ENCODE measurements at places on chromosomes 1 and 21.

DNA sequence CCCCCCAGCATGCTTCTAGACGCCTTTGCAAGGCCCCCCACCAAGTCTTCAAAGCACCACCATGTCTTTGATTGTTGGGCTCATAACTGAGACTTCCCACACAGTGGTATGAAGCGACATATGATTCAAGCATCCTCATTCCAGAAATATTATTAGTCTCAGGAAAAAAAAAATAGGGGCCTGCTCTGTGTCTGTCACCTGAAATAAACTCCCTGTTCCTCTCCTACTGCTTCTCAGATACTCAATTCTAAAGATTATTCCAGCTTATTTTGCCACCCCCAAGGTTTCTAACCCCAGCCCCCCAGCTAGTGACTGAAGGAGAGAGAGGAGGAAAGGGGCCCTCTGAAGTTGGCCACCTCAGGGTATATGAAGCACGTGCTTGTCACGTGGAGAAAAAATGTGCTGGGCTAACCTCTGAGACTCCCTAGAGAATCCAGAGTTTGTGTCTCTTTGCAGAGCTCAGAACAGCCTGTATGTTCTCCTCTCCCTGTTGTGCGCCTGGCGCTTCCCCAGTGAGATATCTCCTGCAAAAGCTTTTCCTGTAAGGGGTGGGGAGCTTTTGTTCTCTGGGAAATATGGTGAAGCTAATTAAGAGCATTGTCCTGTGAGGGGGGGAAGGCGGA is 35.9 kb upstream of the RASAL2 start:
- peak; percentile 67 for DNase-seq

GRCh38 chr21:42652527-42653230 is 742 bp upstream of the PDE9A start:
- peak; percentile 59 for DNase-seq

GRCh38 chr1:70745199-70745598 is 302.4 kb downstream of the PTGER3 start:
- DNase-seq = no peak

GRCh38 chr1:232300466-232300865 is 329.5 kb downstream of the SIPA1L2 start:
- DNase-seq = no peak

DNA sequence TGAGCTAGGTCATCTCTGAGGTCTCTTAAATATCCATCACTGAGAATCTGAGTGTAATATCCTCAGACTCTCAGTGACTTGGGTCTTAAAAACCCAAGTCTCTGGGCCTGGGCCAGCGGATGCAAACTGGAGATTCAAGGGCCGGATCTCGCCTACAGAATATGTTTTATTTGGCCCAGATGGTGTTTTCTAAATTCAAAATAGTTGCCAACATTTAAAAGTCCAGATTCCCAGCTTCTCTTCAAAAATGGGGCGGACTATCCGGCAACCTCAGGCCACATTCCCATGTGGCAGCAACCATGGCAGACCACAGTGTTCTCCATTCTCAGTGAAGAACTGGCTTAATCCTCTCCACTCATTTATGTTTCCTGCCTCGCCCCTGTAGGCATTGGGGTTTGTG is 12.7 kb upstream of the HEYL start:
- no peak for DNase-seq

DNA sequence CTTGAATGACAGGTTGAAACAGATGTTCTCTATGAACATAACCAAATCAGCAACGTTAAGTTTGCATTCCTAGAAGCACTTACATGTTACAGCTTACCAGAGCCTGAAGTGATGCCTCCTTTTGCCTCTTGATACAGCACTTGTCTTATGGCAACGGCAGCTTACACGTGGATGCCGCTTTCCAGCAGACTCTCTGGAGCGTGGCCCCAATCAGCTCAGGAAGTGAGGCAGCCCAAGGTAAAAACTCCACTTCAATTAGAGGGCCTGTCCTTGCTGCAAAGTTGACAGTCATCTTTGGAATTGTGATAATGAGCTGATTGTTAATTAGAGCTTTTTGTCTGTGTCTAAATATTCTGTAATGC is 345.1 kb downstream of the RYR2 start:
- no peak for DNase-seq

GRCh38 chr1:33828059-33828458 is 35.8 kb upstream of the HMGB4 start:
- no peak for DNase-seq

DNA sequence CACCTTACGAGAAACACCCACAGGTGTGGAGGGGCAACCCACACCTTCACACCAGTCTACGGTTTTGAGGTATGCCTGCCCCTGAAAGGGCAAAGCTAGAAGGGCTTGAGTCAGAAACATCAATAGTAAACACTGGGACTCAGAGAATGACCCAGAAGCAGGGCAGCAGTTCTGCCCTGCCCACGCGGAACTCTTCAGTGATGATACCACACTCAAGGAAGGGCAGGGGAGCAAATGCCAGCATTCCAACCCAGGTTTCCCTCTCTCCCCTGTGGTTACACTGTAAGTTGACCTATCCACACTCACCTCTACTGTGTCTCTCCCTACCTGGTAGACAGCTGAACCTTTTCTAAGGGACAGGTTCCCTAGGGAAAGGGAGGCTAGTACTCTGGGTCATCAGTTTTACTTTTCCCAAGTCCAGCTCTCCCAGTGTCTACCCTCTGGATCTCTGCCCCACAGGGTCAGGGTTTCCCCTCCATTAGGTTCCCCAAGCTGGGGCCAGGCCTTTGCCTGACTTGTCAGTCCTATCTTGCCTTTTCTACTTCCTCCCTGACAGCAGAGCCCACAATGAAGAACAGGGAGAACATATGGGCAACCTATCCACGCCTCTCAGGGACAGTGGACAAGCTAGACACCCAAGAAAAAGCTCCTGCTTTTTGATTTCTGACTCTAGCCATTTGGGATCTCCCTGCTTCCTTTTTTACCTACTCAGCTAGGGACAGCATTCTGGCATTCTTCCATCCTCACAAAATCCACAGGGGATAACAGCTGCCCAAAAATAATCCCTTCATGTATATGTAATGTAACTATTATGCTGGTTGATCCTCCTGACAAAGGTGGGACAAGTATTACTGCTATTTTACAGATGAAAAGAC is 3.0 kb downstream of the F11R start:
- no peak for DNase-seq

- no peak for DNase-seq
Measured at GRCh38 chr1:216499581-216500272, 76.5 kb upstream of the USH2A start.

DNA sequence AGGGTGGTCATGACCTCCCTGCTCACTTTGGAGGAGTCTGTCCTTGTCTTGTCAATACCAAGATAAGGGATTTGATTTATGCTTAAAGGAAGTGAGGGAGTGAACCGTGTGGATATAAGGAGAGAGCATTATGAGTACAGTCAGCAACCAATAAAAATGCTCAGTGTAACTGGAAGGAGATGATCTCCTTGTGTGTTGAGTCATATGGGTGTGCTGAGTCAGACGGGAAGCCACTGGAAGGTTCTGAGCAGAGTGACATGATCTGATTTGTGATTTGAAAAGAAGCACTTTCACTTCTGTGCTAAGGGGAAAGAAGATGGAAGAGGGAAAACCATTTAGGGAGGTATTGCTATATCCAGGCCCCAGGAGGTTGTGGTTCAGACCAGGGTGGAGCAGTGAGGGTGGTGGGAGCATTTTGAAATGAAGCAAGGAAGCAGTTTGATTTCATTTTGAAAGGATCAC is 2.5 kb upstream of the BCL10 start:
- DNase-seq = no peak

- no peak for DNase-seq
Measured at GRCh38 chr21:38623552-38623951, 125.3 kb upstream of the ERG start.

DNA sequence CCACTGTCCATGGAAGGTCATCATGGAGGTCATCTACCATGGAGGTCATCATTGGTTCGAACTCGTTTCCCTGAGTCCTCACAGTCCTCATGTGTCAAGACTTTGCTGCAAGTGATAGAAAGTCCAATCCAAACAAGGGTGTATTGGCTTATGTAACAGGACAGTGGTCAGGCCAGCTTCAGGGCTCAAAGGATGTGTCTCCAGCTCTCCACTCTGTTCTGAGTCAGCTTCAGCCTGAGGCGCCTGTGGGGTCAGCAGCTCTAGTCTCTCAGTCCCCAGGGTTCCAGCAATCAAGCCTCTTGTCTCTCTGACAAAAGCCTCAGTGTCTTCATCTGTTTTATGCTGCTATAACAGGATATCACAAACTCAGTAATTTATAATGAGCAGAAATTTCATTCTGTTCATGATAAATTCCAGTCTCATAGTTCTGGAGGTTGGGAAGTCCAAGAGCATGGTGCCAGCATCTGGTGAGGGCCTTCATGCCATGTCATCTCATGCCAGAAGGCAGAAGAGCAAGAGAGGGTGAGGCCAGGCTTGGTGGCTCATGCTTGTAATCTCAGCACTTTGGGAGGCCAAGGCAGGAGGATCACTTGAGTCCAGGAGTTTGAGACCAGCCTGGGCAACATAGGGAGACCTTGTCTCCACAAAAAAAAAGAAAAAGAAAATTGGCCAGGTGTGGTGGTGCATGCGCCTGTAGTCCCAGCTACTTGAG is 19.5 kb downstream of the A3GALT2 start:
- peak; percentile 29 for DNase-seq

GRCh38 chr1:245901037-245901436 is 606.0 kb downstream of the SMYD3 start:
- no peak for DNase-seq

DNA sequence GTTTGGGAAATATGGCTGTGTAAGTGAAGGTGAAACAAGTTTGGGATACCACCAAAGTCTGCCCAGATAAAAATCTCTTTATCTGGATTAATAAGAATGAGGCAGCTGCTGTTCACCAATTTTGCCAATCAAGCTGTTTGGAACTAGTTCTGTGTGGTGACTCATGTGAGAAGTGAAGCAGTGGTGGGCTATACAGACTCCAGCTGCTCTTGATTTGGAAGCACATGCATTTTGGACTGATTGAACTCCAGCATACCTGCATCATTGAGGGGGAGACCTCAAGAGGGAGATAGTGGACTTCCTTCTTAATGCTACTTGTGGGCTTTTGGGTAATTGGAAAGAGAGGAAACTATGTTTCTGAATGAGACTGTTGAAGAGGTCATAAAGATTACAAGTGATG is 99.2 kb upstream of the B3GALT2 start:
- no peak for DNase-seq

DNA sequence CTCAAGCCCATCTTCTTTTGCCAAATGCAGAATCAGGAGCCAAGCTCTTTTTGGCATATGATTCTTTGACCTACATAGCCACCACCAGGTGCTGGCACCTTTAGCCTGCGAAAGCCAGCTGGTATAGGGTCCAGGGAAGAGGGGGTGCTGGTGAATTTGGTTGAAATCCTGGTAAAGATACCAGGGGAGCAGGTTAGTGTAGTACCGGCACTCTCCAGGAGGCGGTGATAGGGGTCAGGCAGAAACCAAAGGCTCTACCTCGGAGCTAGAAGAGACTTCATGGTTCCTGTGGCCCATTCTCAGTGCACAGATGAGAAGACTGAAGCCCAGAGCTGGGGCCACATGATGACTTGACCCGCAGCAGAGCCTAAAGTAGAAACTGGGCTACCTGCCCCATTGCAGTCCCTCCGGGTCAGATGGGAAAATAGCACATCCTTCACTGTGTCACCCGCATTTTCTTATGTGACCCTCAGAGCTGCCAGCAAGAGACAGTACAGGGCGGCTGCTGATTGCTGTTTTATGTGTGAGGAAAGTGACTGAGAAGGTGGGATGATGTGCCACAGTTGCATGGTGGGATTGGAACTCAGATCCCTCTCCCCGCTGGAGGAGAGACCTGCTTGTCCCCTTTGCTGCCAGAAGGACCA is 36.0 kb upstream of the IL19 start:
- peak; percentile 54 for DNase-seq

- no peak for DNase-seq
Measured at GRCh38 chr1:86259390-86259789, 102.8 kb upstream of the COL24A1 start.

DNA sequence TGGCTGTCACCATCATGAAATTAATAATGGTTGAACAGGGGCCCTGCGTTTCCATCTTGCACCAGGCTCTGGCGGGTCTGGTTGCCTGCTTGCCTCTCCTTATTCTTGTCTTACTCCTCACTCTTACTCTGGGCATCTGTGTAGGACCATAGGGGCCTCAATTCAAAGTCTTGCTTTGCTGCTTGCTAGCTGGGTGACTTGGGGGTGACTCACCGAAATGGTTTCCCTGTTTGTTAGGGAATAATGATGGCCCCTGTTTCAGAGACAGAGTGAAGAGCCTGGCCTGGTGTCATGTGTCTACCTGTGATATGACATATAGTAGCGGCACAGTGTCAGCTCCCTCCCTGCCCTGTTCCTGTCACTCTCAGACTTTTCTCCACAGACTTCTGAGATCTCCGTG is 24.6 kb downstream of the KCNC4 start:
- DNase-seq = no peak

- no peak for DNase-seq
Measured at GRCh38 chr1:56034222-56034621, 545.1 kb downstream of the PLPP3 start.

DNA sequence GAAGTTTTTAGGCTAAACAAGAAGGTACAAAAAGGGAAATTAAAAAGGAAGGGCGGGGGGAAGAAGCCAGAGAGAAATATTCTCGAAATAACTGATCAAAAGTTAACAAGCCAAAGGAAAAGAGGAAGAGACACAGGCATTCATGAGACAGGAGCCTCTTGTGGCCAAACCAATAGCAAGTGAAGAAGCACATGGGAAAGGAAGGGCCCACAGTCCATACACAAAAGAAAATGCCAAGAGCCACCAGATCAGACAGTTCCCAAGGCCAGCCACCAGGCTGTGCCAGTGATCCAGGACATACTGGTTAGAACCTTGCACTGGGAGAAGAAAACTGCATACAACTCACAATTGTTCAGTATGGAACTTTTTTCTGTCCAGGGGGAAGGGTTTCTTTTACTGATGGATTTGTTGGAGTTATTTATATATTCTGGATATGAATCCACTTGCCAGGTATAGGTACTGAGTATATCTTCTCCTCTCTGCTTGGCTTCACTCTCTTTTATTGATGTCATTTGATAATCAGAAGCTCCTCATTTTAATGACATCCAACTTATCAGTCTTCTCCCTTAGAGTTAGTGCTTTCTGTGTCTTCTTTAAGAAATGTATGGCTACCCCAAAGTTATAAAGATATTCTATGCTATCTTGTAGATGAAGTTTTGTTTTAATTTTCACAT is 76.8 kb downstream of the CD46 start:
- peak; percentile 72 for DNase-seq

GRCh38 chr1:41399145-41399795 is 38.0 kb downstream of the FOXO6 start:
- no peak for DNase-seq

DNA sequence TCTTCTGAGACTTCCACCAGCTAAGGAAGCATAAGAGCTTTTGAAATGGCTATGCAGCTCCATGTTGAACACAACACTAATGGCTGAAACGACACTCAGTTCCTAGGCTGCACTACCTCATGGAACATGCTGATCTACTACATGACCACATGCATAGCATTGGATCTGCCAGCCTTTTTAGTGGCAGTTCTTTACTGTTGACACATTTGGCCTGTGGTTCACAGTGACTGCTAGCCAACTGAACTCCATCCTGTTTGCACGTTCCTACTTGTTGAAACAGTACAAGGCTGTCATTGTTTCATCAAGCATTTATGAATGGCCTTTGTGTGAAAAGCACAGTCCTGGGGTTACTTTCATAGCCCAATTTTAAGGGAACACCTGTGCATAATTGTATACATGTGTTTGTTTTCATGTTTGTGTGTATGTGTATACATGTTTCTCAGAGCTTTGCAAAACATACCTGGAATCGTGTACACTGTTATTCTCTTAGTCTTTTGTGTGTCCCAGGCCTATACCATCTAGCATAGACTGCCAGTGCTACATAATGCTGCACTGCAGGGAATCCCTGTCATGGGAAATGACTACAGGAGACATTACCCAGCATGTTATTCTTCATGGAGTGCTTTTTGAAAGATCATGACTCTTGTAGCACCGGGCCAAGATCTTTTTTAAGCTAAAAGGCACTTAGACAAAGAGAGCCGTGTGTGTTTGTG is 179.6 kb upstream of the ESRRG start:
- no peak for DNase-seq

Data from ovary (tissue), 10 donors.